ENCODE measurements at places on chromosomes 1 and 21. TPM values are rescaled to one million over a fixed set of nuclear protein-coding genes. Genes with fewer than 3 reads are reported as not detected.

- peak; percentile 81 for DNase-seq
- H3K27ac ChIP-seq: no peak within 1 kb of the TSS
- peaks cover 5% of the 10 kb centered on the region for H3K36me3 ChIP-seq
- peaks cover 6% of the 10 kb centered on the region for H3K27me3 ChIP-seq
- peak within 1 kb of the TSS; percentile 84 for H3K4me3 ChIP-seq
Measured at GRCh38 chr1:223712194-223712849, at the start of gene CAPN2. Gene CAPN2 (plus strand): TSS chr1:223712539. CDS start chr1:223712641, 102 bp downstream.

Gene TNFRSF18
- 3.0 TPM for total RNA-seq

- no peaks in the 10 kb centered on the region for H3K36me3 ChIP-seq
- peaks cover 5% of the 10 kb centered on the region for H3K4me1 ChIP-seq
- DNase-seq: no peak
- H3K27ac ChIP-seq: no peak overlapping the region
- peaks cover 3% of the 10 kb centered on the region for H3K27me3 ChIP-seq
- no peak overlapping the region for H3K4me3 ChIP-seq
Measured at GRCh38 chr1:12549460-12550349, 68.3 kb downstream of the DHRS3 start.

DNA sequence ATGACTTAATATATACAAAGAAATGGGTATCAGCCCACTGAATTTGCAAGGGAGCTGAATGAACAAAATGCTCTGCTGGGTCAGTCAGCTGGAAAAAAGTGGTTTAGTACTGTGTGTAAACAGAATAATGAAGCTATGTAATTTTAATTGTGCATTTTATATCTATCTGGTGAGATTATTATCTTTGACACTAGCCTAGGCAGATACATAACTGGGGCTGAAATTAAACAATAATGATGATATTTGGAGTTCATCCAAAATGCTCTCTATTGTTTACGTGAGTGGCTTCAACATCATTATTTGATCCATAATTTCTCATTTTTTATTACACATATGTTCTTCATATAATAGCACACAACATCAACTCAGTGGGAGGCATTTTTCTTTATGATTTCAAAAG lies 208.5 kb upstream of the SNX7 start:
- H3K36me3 ChIP-seq: no peaks in the 10 kb centered on the region
- no peaks in the 10 kb centered on the region for H3K27me3 ChIP-seq
- H3K27ac ChIP-seq: peak overlapping the region; percentile 31
- no peak for DNase-seq

- H3K36me3 ChIP-seq: no peaks in the 10 kb centered on the region
- no peaks in the 10 kb centered on the region for H3K4me1 ChIP-seq
- no peaks in the 10 kb centered on the region for H3K27me3 ChIP-seq
Measured at GRCh38 chr1:193486671-193487229, 300.3 kb upstream of the B3GALT2 start.

DNA sequence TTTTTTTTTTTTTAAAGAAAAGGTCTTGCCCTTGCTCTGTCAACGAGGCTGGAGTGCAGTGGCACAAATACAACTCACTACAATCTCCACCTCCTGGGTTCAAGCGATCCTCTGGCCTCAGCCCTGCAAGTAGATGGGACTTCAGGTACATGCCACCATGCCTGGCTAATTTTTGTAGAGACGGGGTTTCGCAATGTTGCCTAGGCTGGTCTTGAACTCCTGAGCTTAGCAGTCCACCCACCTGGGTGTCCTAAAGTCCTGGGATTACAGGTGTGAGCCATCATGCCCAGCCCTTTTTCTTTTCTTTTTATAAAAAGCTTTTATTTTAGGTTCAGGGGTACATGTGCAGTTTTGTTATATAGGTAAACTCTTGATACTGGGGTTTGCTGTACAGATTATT lies 47.2 kb downstream of the TLR5 start:
- no peak for DNase-seq
- no peaks in the 10 kb centered on the region for H3K4me1 ChIP-seq
- H3K36me3 ChIP-seq: peaks cover 19% of the 10 kb centered on the region
- H3K27me3 ChIP-seq: peaks cover 4% of the 10 kb centered on the region
- H3K4me3 ChIP-seq: no peak overlapping the region

GRCh38 chr1:83499998-83500397 lies 498.9 kb downstream of the TTLL7 start:
- no peak overlapping the region for H3K27ac ChIP-seq
- DNase-seq: no peak
- no peak overlapping the region for H3K4me3 ChIP-seq
- peaks cover 2% of the 10 kb centered on the region for H3K27me3 ChIP-seq
- no peaks in the 10 kb centered on the region for H3K36me3 ChIP-seq
- H3K4me1 ChIP-seq: peaks cover 11% of the 10 kb centered on the region

GRCh38 chr1:116971965-116972673 lies 29.4 kb upstream of the CD101 start:
- peak; percentile 63 for DNase-seq
- peaks cover 24% of the 10 kb centered on the region for H3K36me3 ChIP-seq
- H3K27ac ChIP-seq: peak overlapping the region; percentile 80
- peaks cover 4% of the 10 kb centered on the region for H3K27me3 ChIP-seq
- H3K4me1 ChIP-seq: peaks cover 24% of the 10 kb centered on the region
- H3K4me3 ChIP-seq: no peak overlapping the region

DNA sequence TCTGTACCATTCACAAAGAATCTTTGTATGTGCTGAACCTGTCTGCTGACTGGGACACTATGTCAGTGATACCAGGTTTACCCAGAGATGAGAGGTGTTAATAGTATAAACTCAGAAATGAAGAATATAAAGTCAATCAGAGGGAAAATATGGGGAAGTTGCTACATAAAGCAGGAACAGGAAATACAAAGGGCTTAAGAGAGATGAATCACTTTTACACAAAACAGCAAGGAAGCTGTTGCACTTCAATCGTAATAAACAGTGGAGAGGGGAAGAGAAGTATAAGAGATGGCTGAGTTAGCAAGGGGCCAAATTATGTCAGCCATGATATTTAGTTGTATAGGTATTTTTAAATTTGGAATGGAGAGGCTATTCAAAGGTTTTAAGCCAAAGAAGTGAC lies 890.2 kb upstream of the NCAM2 start:
- no peaks in the 10 kb centered on the region for H3K36me3 ChIP-seq
- no peaks in the 10 kb centered on the region for H3K4me1 ChIP-seq
- H3K4me3 ChIP-seq: no peak overlapping the region
- H3K27me3 ChIP-seq: no peaks in the 10 kb centered on the region
- DNase-seq: no peak

Gene KRTAP13-2
- total RNA-seq: not detected

Gene C1orf56
- 1.8 TPM for total RNA-seq

Gene VSIG8
- total RNA-seq: not detected

Gene HCRTR1
- total RNA-seq: not detected

- H3K27ac ChIP-seq: no peak overlapping the region
- H3K36me3 ChIP-seq: no peaks in the 10 kb centered on the region
- DNase-seq: no peak
- H3K27me3 ChIP-seq: peaks cover 10% of the 10 kb centered on the region
- H3K4me1 ChIP-seq: peaks cover 5% of the 10 kb centered on the region
Measured at GRCh38 chr1:24191860-24192259, 4.8 kb upstream of the IFNLR1 start.

All from glutamatergic neuron (in vitro differentiated cells).